ENCODE measurements at places on chromosomes 6 and 20. TPM values are rescaled to one million over a fixed set of nuclear protein-coding genes. Genes with fewer than 3 reads are reported as not detected.

Gene LY6G6F
- polyA plus RNA-seq = 0.44 TPM

Gene BHLHE23
- polyA plus RNA-seq = not detected

Gene TENT5A
- polyA plus RNA-seq = 4.4 TPM

GRCh38 chr6:33154349-33154748 is 37.9 kb downstream of the COL11A2 start:
- DNase-seq = no peak

GRCh38 chr6:39074486-39074885 is 25.9 kb downstream of the GLP1R start:
- no peak for DNase-seq

GRCh38 chr20:37593710-37594109 is 66.0 kb upstream of the BLCAP start:
- DNase-seq = no peak
